HEK293T (cell line): ENCODE measurements at places on chromosomes 7 and 10.
A peak's percentile ranks its signal among the peaks of the same experiment; 100 is the strongest.

- DNase-seq, result peak; percentile 55
Measured at GRCh38 chr10:131569851-131570715, 258.6 kb upstream of the TCERG1L start.

- no peak for DNase-seq
Measured at GRCh38 chr10:74061104-74061503, 63.2 kb downstream of the VCL start.

- peak; percentile 16 for DNase-seq
Measured at GRCh38 chr7:23100697-23101096, 4.9 kb upstream of the KLHL7 start.

GRCh38 chr7:78073609-78074382, 275.2 kb downstream of the PHTF2 start:
- DNase-seq, result no peak

GRCh38 chr10:85761906-85762445, 604.6 kb downstream of the GRID1 start:
- no peak for DNase-seq

DNA sequence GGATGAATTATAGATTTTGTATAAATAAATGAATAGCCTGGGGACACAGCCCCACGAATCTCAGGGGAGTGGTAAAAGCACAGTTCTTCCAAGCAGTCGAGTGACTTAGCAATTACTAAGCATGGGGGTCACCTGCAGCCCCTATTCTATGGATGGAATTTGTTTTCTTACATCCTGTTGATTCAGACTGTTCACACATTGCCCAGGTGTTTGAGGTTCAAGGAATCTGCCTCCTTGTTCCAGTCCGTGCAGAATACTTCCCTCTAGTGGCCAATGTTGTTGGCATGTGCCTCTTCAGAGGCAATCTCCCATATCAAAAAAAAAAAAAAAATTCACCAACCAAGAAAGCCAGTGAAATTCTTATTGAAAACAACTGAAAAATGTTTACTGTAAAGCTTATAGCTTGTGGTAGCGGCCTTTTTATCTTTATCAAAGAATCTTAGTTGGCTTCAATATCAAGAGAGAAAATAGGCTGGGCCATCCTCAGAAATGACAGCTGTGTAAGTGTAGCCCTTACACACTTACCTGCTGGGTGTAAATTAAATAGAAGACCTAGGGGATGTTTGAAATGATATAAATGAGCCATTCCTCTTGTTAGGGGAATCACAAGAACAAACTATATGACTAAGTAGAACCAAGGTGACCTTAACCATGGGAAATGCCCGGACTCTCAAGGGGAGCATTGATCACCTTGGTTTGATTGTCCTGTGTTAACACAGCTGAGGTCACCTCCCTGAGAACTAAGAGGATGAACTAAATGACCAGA, 7.8 kb downstream of the LIPM start:
- DNase-seq, result peak; percentile 58

DNA sequence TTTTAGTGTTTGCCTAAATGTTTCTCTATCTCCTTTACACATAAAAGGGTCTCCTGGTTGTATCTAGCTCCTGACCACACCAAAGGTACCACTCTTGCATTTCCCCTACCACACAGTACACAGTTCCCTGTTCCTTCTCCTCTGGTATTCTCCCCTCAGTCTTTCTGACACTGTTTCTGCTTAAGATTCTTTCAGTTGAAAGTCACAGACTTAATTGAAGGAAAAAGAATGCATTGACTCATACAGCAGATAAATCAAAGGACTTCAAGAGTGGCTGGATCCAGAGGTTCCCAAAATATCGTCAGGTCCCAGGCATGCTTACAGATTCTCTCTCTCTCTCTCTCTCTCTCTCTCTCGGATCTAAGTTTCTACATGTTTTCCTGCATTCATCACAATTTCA, 185.6 kb upstream of the LRGUK start:
- no peak for DNase-seq

DNA sequence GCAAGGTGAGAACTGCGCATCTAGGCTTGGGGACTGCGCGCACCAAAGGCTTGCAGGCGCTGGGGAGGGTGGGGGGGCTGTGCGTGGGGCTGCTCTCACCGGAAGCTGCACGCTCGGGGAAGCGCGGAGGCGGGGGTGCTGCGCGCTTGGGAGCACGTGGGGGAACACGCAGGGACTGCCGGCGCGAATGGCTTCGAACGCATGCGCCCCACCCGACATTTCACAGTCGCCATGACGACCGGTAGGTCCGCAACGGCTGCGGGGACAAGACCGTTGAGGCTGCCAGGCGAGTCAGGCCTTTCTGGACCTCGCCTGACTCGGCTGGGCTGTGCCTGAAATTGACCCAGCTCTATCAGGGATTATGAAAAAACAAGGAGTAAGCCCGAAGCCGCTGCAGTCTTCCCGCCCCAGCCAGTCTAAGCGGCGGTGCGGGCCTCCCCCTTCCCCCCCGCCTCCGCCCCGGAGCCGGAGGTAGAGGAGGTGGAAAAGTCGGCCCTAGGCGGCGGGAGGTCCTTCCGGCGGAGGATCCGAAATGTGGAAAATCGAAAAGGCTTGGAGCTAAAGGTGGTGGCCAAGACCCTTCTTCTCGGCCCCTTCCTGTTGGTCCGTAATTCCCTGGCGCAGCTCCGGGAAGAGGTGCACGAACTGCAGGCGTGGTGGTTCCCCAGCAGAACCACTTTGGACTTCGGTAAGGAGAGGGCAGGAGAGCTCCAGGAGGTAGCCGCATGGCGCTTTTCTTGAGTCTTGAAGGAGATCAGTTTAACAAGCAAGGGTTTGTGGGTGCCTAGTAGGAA, 34.9 kb upstream of the STEAP1 start:
- no peak for DNase-seq

DNA sequence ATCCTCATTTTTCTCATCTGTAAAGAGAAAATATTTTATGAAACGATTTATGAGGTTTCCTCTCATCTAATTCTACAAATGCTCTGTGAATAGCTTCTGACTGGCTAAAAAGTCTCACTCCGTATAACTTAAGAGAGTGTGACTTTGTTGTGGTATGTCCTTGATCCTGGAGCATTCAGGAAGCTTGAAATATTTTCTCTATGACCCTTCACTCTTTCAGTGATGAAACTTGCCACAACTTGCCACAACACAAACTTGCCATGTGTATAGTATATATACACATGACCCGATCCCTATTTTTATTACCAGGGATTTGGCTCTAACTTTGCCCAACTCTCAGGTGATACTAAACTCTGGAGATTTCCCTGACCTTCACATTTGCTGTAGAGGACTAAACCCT, 74.1 kb downstream of the TES start:
- DNase-seq, result no peak

DNA sequence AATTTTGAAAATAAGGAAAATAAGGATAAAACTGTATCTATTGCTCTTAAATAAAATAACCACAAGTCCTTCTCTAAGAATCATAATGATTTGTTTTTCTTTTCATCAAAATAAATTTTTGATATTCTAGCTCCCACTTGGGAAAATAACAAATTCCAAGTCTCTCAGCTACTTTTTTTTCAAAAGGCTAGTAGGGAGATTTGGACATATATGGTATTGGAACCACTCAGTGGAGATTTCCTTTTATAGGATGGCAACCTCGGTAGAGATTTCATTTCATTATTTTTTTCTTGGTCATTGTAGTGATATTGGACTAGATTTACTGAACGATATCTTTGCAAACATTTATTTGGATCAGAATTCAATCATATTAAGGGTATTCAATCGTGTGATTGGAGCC, 69.5 kb upstream of the PRKG1 start:
- DNase-seq, result no peak

DNA sequence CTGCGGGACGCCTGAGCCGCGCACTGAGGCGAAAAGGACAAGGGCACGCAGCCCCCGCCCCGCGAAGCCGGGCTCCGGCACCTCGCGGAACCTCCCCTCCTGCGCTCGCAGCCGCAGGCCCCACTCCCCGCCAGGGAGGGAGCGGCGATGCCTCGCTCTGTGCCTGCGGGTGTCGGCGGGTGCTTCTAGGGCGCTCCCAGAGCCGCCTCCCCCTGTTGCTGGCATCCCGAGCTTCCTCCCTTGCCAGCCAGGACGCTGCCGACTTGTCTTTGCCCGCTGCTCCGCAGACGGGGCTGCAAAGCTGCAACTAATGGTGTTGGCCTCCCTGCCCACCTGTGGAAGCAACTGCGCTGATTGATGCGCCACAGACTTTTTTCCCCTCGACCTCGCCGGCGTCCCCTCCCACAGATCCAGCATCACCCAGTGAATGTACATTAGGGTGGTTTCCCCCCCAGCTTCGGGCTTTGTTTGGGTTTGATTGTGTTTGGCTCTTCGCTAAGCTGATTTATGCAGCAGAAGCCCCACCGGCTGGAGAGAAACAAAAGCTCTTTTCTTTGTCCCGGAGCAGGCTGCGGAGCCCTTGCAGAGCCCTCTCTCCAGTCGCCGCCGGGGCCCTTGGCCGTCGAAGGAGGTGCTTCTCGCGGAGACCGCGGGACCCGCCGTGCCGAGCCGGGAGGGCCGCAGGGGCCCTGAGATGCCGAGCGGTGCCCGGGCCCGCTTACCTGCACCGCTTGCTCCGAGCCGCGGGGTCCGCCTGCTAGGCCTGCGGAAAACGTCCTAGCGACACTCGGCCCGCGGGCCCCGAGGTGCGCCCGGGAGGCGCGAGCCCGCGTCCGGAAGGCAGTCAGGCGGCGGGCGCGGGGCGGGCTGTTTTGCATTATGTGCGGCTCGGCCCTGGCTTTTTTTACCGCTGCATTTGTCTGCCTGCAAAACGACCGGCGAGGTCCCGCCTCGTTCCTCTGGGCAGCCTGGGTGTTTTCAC, 519 bp downstream of the ITGB8 start:
- peak; percentile 31 for DNase-seq

- no peak for DNase-seq
Measured at GRCh38 chr10:106573106-106573505, 591.4 kb downstream of the SORCS1 start.

DNA sequence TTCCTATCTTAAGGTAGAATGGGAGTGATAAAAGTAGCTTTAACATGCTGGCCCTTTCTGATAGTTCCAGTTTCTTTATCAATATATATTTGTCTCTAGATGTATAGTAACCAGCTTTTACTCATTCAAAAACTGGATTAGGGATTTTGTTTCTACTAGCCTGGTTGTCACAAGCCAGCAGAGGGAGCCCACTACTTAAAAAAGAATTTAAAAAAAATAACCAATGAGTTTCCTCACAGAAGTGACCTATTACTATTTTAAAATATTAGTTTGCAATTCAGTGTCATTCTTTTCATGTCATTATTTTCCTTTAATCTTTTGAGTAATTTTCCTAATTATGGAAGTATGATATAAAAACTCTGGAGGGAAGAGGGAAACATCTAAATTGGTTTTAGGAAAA, 142.1 kb downstream of the PHTF2 start:
- DNase-seq, result peak; percentile 16
